Kasumi-1 (cell line): ENCODE measurements at places on chromosomes 7 and 10.

DNA sequence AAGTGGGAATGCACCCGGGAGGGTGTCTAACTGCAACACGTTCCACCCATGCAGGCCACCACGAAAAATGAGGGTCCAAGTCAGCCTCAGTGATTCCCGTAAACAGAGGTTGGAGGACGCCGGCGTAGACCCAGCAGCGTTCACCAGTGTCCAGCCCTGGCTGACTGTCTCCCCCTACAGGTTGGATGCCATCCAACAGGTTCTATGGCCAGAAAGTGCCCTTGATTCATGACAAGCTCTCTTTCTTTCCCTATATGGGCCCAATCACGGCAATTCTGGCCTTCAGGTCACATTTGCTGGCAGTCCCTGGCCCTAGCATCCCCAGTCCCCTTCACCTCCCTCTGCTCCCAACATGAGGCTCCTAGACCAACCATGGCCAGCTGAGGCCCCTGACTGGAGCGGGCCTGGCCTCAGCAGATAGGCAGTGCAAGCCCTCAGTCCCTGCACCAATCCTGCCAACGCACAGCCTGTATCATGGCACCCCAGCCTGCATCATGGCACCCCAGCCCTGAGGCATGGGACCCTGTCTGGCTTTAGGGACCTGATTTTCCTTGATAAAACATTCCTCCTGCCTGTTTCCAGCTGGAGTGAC is 227.4 kb downstream of the GRID1 start:
- no peak for DNase-seq

GRCh38 chr7:48424731-48425130 is 253.5 kb downstream of the ABCA13 start:
- peak; percentile 51 for DNase-seq

GRCh38 chr10:30708234-30708633 is 78.7 kb upstream of the LYZL2 start:
- DNase-seq, result no peak

GRCh38 chr7:106756071-106756470 is 95.1 kb upstream of the CCDC71L start:
- no peak for DNase-seq

- DNase-seq, result peak; percentile 13
Observed at GRCh38 chr10:61397175-61397986, 55.8 kb downstream of the TMEM26 start.

GRCh38 chr7:2928256-2928612 is 84.1 kb upstream of the GNA12 start:
- DNase-seq, result no peak
